ENCODE measurements at places on chromosomes 6 and 20.

GRCh38 chr20:50369225-50370035, 140.8 kb upstream of the PTPN1 start:
- peak; percentile 52 for DNase-seq

DNA sequence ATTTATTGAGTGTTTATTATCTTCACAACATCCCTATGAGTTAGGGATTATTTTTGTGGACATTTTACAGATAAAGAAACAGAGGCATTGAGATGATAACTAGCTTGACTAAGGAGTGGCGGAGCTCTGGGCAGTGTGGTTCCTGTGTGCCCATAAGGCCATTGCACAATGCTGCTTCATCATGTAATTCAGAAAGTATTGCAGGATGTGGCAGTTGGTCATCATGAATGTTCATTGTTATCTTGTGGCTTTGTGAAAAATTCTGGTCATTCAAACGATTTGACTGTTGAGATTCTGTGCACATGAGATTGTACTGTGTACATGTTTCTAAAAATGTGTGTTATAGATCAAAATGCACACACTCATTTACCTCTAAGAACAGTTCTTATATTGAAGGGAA, 150.8 kb downstream of the ESR1 start:
- no peak for DNase-seq

DNA sequence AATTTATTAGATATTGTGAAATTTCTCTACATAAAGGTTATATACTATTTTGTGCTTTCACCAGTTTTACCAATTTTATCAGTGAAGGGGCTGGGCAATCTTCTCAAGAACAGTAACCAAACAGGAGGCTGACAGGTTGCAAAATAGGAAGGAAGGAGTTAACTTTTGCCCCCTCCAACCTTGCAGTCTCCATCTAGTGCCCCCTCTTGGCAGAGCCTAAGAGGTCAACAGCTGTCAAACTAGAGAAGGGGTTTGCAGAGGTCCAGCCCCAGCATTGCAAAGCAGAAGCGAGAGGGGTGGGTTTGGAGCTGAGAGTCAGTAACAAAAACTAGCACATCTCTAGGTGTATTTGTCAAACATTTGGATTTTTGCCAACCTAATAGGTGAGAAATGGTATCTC, 391.0 kb downstream of the CDC5L start:
- DNase-seq = no peak

GRCh38 chr6:143333749-143334520, 116.6 kb downstream of the ADAT2 start:
- DNase-seq = no peak
